ENCODE measurements at places on chromosomes 5 and 9.
A peak's percentile ranks its signal among the peaks of the same experiment; 100 is the strongest.

- DNase-seq: no peak
Observed at GRCh38 chr5:27821681-27822080, 783.3 kb upstream of the CDH9 start.

DNA sequence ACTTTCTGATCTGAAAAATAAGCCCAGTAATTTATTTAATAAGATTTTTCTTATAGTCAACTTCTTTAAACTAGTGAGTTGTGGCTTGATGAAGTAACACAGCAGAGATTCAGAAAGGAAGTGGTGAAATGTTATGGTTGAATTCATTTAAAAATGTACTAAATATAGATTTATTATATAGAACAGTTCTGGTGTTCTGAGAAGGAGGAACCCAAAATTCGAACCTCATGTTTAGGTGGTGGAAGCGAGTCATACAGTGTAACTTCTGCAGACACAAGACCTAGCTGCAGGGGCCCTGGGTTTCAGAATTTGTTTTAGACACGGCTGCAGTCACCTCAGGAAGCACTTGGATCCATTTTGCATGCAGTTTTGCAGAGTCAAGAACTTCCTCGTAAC is 188.2 kb downstream of the TRIO start:
- DNase-seq: no peak

DNA sequence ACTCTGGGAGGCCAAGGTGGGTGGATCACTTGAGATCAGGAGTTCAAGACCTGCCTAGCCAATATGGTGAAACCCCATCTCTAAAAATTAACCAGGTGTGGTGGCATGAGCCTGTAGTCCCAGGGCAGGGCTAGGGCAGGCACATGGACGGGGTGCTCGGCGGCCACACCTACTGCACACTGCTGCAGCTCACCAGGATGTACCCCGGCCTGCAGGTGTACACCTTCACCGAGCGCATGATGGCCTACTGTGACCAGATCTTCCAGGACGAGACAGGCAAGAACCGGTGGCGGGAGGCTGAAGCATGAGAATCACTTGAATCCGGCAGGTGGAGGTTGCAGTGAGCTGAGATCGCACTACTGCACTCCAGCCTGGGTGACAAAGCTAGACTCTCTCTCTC is 3.2 kb downstream of the ST6GALNAC4 start:
- peak; percentile 34 for DNase-seq

- no peak for DNase-seq
Observed at GRCh38 chr9:92658611-92659010, 11.3 kb downstream of the IPPK start.

DNA sequence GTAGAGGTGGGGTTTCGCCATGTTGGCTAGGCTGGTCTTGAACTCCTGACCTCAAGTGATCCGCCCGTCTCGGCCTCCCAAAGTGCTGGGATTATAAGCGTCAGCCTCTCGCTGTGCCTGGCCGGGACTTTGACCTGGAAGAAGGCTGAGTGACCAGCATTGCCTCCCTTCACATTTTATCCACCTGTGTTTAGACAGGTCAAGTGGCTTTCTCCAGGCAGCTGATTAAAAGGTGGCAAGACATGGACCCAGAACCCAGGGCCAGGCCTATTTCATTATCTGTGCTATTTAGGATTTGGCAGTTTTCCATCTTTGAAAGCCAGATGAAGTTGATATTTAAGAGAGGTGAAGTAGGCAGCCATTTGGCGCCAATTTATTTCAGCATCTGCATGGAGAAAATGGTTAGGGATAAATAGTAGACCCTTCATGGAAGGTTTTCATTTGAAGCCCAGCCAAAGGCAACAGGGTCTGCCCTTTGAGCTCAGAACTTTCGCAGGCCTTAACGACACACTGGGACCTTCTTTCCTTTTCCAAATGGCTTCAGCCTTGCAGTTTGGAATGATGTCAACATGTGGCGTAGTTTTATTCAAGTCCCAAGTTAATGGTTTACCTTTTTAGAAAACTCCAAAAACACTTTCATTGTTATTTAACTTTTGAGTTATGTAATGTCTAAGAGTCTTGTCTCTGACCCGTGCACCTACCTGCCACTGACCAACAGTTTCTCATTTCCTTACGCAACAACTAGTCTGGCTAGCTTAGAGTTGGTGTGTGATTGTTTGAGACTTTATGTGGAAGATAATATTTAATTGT is 8.4 kb downstream of the DAPK1 start:
- no peak for DNase-seq

GRCh38 chr9:125436613-125437443 is 175.2 kb downstream of the GAPVD1 start:
- no peak for DNase-seq

All from heart left ventricle (tissue), 16 donors.